Hepatocyte (in vitro differentiated cells): ENCODE measurements at places on chromosomes 7 and 10. TPM values are rescaled to one million over a fixed set of nuclear protein-coding genes. Genes with fewer than 3 reads are reported as not detected.

The ATP6V0A4 gene
- total RNA-seq = 0.84 and 1.1 TPM in 2 replicates

The TMEM236 gene
- total RNA-seq = 0.80 and 1.4 TPM in 2 replicates

The LEP gene
- total RNA-seq = not detected in 2 replicates

The ATOH7 gene
- total RNA-seq = 0.17 TPM in 1 of 2 replicates, not detected in the other

The GPR85 gene
- total RNA-seq = 3.8 and 4.9 TPM in 2 replicates

The C10orf62 gene
- 0.23 TPM in 1 of 2 replicates, not detected in the other for total RNA-seq

The EBLN1 gene
- total RNA-seq = not detected in 2 replicates

The MSMB gene
- total RNA-seq = 2.2 and 2.7 TPM in 2 replicates

The NDUFB8 gene
- 124 and 146 TPM in 2 replicates for total RNA-seq

The FAM241B gene
- 3.7 TPM in 2 replicates for total RNA-seq

The FRG2B gene
- not detected in 2 replicates for total RNA-seq

The CALHM1 gene
- total RNA-seq = not detected in 2 replicates

The TSPAN12 gene
- total RNA-seq = 26.0 and 33.8 TPM in 2 replicates

The KLF14 gene
- total RNA-seq = 0.24 TPM in 1 of 2 replicates, not detected in the other

The MMP21 gene
- total RNA-seq = not detected in 2 replicates

DNA sequence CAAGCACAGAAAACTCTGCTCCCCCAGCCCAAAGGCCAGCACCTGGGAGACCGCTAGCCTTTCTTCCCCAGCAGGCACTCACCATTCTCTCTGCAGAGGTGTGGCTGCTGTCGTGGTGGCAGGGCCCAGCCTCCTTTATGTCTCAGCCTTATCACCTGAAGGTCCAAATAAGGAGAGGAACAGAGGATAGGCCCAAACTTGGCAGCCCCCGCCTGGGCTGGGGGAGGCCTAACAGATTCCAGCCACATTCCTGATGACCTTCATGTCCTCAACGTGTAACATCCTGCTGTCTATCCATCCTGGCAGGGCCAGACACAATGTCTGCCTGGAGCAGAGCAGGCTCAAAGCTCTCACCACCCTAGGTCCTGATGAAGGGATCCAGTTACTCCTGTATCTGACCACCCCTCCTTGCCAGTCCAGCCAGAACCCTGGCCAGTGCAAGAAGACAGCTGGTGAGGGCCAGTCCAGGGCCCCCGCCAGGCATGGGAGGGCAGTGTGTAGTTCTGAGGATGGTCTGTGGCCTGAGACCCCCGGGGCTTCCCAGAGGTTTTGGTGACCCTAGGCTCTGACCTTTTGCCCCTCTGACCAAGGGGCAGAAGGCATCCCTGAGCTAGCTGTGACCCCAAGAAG is at the start of gene MYL7:
Gene MYL7 (minus strand): TSS at position 112 of the 630 bp plus-strand sequence. CDS start 27 bp downstream, at position 85.
- H3K27ac ChIP-seq = no peak within 1 kb of the TSS
- peaks cover 3% of the 10 kb centered on the region for H3K4me1 ChIP-seq
- H3K4me3 ChIP-seq = no peak within 1 kb of the TSS
- no peak for DNase-seq
- H3K36me3 ChIP-seq = no peaks in the 10 kb centered on the region

GRCh38 chr7:122651451-122651850 is 47.5 kb downstream of the RNF133 start:
- no peaks in the 10 kb centered on the region for H3K4me1 ChIP-seq
- H3K36me3 ChIP-seq = no peaks in the 10 kb centered on the region
- no peaks in the 10 kb centered on the region for H3K27me3 ChIP-seq
- H3K27ac ChIP-seq = no peak overlapping the region

DNA sequence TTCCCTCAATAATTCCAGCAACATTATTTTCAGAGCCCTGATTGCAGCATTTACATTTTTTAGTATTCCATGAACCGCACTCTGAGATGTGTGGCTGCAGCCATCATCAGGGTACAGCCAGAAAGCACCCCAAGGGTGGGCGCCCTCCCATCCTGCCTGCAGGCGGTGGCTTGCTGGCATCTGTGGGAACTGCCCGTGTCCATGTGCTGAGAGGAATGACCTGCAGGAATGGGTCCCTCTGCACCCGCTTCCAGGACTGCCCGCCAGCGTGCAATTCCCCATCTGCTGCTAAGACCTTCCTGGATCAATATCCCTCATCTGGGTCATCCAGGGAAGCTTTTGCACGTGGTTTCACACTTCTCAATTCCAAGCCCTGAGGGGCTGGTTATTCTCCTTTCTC is 32.8 kb upstream of the NUB1 start:
- peaks cover under 1% of the 10 kb centered on the region for H3K4me1 ChIP-seq
- H3K4me3 ChIP-seq = no peak overlapping the region
- DNase-seq = no peak
- H3K27ac ChIP-seq = no peak overlapping the region
- H3K36me3 ChIP-seq = no peaks in the 10 kb centered on the region

- peaks cover 3% of the 10 kb centered on the region for H3K4me1 ChIP-seq
- no peaks in the 10 kb centered on the region for H3K36me3 ChIP-seq
- no peak overlapping the region for H3K4me3 ChIP-seq
- no peak for DNase-seq
- no peak overlapping the region for H3K27ac ChIP-seq
- H3K27me3 ChIP-seq = no peaks in the 10 kb centered on the region
These were observed 55.7 kb downstream of the KLRG2 start for GRCh38 chr7:139427788-139428187.

DNA sequence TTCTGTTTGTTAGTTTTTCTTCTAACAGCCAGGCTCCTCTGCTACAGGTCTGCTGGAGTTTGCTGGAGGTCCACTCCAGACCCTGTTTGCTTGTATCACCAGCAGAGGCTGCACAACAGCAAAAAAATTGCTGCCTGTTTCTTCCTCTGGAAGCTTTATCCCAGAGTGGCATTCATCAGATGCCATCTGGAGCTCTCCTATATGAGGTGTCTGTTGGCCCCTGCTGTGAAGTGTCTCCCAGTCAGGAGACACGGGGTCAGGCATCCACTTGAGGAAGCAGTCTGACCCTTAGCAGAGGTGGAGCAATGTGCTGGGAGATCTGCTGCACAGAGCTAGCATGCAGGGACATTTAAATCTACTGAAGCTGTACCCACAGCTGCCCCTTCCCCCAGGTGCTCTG is 26.7 kb upstream of the CROT start:
- H3K4me3 ChIP-seq = no peak overlapping the region
- no peak overlapping the region for H3K27ac ChIP-seq
- H3K27me3 ChIP-seq = no peaks in the 10 kb centered on the region
- H3K36me3 ChIP-seq = no peaks in the 10 kb centered on the region
- DNase-seq = no peak

- no peaks in the 10 kb centered on the region for H3K36me3 ChIP-seq
- no peak overlapping the region for H3K27ac ChIP-seq
- H3K4me3 ChIP-seq = no peak overlapping the region
- H3K27me3 ChIP-seq = no peaks in the 10 kb centered on the region
These were observed 13.7 kb downstream of the ADCYAP1R1 start for GRCh38 chr7:31065840-31066239.

DNA sequence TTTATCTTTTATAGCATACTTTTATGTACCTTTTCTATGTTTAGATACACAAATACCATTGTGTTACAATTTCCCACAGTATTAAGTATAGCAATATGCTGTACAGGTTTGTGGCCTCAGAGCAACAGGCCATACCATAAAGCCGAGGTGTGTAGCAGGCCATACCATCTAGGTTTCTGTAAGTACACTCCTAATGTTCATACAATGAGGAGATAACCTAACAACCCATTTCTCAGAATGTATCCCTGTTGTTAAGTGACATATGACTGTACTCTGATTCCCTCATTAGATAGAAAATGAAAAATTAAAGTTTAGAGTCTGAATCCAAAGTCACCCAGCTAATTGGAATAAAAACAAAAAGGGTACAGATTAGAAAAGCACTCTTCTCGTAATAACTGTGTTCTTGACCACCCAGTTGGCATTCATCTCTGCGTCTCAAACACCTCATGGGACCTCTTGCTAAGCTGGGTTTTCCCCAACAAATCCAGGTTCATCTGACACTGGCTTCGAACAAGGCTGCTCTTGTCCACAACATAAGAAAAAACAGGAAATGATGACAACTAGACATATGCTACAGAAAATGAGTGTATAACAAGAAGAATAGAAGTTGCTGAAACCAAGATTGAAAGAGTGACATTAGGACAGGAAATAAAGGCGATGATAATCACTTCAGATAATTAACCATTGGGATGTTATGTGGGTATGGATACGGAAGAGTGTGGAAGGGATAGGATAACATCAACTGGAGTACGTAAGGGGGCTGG is 1.4 kb downstream of the NDUFB8 start:
- H3K4me1 ChIP-seq = peaks cover 8% of the 10 kb centered on the region
- H3K27ac ChIP-seq = no peak overlapping the region
- H3K27me3 ChIP-seq = no peaks in the 10 kb centered on the region
- peak overlapping the region; percentile 54 for H3K4me3 ChIP-seq
- H3K36me3 ChIP-seq = no peaks in the 10 kb centered on the region

DNA sequence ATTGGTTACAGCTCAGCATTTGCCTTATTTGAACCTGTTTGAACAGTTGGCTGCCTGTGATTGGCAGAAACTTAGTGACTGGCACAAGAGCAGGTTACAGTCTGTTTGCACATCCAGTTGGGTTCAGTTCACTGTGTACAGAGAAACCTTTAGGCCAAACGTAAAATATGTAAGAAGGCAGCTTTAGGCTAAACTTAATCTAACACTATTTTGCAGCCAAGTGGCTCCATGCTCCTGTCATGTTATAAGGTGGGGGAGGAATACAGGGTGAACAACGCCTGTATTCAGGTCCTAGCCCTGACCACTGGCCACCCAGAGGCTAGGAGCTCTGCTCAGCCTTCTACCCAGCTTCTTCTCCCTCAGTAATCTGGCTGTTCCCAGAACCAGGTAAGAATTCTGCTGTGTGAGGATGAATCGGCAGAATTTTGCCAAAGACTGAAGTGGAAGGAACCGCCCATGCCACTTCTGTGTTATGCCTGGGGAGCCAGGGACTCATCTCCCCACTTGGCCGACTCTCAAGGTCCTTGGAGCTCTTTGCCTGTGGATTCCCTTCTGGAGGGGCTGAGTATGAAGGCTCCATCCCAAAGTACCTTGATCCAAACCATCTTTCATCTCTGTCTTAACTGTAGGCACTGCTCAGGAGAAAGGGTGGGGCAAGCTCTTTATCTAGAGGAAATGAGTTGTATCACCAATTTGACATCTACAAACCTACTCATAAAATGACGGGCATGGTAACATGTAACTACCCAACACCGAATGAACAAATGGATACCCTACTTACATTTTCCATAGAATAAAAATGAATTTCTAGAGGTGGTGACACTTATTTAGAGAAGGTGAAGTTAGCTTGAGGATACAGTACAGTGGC is 164.4 kb upstream of the NAMPT start:
- H3K27ac ChIP-seq = no peak overlapping the region
- no peak overlapping the region for H3K4me3 ChIP-seq

GRCh38 chr7:36507475-36508440 is 118.1 kb downstream of the ANLN start:
- no peak overlapping the region for H3K27ac ChIP-seq
- no peaks in the 10 kb centered on the region for H3K4me1 ChIP-seq
- no peaks in the 10 kb centered on the region for H3K36me3 ChIP-seq
- no peak for DNase-seq
- H3K4me3 ChIP-seq = no peak overlapping the region

GRCh38 chr7:125563557-125563956 is 633.9 kb upstream of the POT1 start:
- no peak for DNase-seq
- H3K27ac ChIP-seq = no peak overlapping the region
- H3K27me3 ChIP-seq = no peaks in the 10 kb centered on the region
- no peaks in the 10 kb centered on the region for H3K36me3 ChIP-seq

GRCh38 chr7:43516581-43517342 is 66.1 kb upstream of the STK17A start:
- no peak for DNase-seq
- H3K4me1 ChIP-seq = no peaks in the 10 kb centered on the region
- H3K36me3 ChIP-seq = no peaks in the 10 kb centered on the region
- no peak overlapping the region for H3K4me3 ChIP-seq
- H3K27ac ChIP-seq = no peak overlapping the region

- no peaks in the 10 kb centered on the region for H3K27me3 ChIP-seq
- H3K36me3 ChIP-seq = no peaks in the 10 kb centered on the region
- no peak overlapping the region for H3K27ac ChIP-seq
- no peak overlapping the region for H3K4me3 ChIP-seq
- H3K4me1 ChIP-seq = no peaks in the 10 kb centered on the region
These were observed 287.4 kb downstream of the SKIDA1 start for GRCh38 chr10:21238044-21238443.

- no peak for DNase-seq
- no peaks in the 10 kb centered on the region for H3K4me1 ChIP-seq
- H3K27me3 ChIP-seq = no peaks in the 10 kb centered on the region
- H3K36me3 ChIP-seq = no peaks in the 10 kb centered on the region
These were observed 39.7 kb upstream of the SLC35B4 start for GRCh38 chr7:134356421-134356936.

GRCh38 chr7:4631380-4632179 is 50.5 kb upstream of the FOXK1 start:
- peak overlapping the region; percentile 22 for H3K27ac ChIP-seq
- H3K4me1 ChIP-seq = peaks cover 7% of the 10 kb centered on the region
- H3K36me3 ChIP-seq = no peaks in the 10 kb centered on the region
- no peaks in the 10 kb centered on the region for H3K27me3 ChIP-seq
- DNase-seq = peak; percentile 93

DNA sequence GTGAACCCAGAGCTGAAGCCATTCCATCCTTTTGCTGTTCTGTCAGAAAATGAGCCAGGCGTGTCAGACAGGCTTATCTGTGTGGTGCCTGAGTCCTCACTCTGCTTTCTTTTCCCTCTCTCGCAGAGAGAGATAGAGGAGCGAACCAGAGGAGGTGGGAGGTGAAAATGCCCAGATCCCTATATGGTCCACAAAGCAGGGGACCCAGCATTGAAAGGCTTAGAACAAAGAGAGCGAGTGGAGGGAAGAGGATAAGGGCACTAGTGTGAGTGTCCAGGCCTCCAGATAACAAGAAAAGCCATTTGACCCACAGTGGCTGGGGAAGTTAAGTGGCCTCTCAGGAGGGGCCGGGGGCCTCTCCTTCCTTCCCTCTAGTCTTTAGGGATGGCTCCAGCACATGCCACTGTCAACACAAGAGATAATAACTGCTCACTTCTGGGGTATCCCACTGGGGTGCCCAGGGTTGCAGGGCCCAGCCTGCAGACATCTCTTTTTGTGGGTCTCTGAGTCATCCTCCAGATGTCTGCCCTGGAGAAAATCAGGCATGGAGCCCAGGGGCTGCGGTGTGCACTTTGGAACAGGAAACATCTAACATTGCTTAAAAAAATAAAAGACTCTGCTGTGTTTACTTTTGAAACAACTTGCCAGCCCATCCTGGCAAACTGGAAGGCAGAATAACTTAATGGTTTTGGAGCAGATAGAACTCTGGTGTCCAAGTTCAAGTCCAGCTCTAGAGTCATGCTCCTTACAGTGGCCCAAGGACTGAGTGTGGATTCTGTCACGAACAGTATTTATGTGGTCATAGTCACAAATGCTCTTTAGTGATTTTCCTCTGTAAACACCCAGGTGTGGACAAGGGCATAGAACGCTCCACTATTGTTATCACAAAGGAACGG is 189.5 kb downstream of the CXCL12 start:
- H3K27ac ChIP-seq = peak overlapping the region; percentile 21
- H3K27me3 ChIP-seq = no peaks in the 10 kb centered on the region
- H3K36me3 ChIP-seq = no peaks in the 10 kb centered on the region
- peak; percentile 65 for DNase-seq
- H3K4me3 ChIP-seq = no peak overlapping the region

DNA sequence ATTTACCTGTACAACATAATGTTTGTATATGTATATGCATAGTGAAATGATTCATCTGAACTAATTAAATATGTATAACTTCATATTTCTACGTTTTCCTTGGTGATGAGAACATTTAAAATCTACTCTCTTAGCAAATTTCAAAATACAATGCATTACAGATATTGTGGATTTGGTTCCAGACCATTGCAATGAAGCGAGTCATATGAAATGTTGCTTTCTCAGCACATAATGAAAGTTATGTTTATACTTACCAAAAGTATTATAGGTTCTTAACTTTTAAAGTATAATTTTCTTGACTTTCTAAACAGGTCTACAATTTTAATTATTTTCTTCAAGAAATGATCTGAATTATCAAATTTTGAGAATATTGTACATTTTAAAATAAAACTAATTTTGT is 189.2 kb downstream of the CSTF2T start:
- DNase-seq = no peak
- H3K36me3 ChIP-seq = no peaks in the 10 kb centered on the region
- no peak overlapping the region for H3K4me3 ChIP-seq
- H3K27ac ChIP-seq = no peak overlapping the region
